Activated effector memory CD4-positive, alpha-beta T cell treated with Interleukin-2 at 50 U/mL for 16 hours (primary cell): ENCODE measurements at places on chromosomes 1 and 21.
A peak's percentile ranks its signal among the peaks of the same experiment; 100 is the strongest.

DNA sequence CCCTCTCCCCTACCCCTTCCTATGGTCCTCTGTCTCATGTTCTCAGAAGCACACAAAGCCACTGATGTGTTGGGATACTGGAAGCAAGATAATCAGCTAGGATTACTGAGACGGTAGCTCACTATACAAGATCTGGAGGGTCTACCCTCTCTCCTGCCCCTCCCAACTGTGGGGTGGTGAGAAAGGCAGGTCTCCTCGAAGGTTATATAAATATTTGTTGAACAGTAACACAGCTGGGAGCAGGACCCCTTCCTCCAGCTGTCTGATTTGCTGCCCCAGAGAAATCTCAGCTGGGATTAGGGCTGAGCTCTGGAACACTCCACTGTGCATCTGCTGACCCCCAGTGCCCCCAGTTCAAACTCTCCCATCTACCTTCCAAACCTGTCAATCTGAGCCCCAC, 94.2 kb upstream of the IPO9 start:
- DNase-seq: no peak

GRCh38 chr1:201313086-201313485, 29.8 kb downstream of the PKP1 start:
- DNase-seq: no peak

- no peak for DNase-seq
Observed at GRCh38 chr21:43276811-43277210, 108.0 kb downstream of the CRYAA start.

- DNase-seq: no peak
Observed at GRCh38 chr1:51875291-51875772, 3.2 kb downstream of the NRDC start.

DNA sequence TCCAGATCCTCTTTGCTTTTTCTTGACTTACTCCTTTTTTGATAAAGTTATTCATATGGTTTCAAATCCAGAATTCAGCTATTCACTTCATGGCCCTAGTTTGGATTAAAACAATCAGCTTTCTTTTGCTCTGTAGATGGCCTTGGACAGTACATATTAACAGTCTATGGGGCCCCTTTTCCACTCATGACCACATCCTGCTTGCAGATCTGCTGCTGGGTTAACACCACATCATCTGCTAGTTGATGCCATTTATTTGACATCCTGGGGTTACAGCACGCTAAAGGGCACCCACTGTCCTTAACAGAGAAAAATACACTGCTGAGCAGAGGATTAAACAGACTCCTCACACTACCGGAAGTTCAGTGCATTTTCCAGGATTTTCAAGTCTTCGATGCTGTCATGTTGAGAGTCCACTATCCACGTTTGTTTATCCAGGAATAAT, 941 bp upstream of the IFI16 start:
- DNase-seq: peak; percentile 37

- no peak for DNase-seq
Observed at GRCh38 chr1:87398641-87399040, 70.0 kb downstream of the LMO4 start.

DNA sequence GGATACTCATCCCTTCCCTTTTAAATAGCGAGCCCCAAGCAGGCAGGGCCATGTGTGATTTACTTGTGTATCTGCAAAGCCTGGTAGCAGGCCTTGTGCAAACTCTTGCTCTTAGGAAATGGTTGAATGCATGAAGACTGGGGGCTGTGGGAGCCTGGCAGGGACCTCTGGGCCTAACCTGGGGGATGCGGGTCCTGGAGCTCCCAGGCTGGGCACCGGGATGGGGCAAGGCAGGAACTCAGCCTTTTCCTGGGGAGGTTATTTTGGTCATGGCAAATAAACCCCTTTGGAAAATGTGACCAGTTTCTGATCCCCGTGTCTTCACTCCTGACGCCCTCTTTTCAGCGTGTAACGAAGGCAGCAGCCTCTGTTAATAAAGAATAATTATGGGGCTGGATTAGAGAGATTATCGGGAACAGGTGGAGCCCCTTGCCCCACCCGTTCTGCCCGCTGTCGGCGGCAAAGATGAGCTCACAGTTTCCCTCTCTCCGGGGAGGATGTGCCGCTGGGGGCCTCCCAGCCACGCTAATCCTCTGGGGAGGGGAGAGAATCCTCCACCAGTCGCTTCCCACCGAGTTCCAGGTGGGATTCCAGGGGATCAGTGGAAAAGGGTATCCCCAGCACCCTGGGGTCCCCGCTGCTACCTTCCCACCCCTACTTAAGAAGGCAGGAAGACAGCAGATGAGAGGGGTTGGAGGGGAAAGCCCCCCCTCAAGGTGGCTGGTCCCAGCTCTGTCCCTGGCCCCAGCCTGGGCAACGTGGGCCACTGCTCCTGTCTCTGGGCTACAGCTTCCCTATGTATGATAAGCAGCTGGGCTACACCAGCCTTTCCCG, 69.7 kb upstream of the WNT4 start:
- DNase-seq: no peak

DNA sequence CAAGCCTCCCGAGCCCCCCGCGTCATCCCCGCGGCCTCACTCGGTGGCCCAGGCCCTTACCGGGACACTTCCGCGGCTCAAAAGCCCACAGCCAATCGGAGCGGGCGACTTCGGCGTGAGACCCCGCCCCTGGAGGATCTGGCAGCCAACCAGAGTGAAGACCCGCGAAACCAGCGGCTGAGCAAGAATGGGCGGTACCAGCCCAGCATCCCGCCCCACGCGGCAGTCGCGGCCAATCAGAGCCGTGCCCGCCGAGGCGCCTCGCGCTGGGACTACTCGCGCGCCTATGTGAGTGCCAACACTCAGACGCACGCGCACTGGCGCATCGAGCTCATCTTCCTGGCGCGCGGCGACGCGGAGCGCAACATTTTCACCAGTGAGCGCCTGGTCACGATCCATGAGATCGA, 22.5 kb downstream of the DISP3 start:
- DNase-seq: peak; percentile 4

DNA sequence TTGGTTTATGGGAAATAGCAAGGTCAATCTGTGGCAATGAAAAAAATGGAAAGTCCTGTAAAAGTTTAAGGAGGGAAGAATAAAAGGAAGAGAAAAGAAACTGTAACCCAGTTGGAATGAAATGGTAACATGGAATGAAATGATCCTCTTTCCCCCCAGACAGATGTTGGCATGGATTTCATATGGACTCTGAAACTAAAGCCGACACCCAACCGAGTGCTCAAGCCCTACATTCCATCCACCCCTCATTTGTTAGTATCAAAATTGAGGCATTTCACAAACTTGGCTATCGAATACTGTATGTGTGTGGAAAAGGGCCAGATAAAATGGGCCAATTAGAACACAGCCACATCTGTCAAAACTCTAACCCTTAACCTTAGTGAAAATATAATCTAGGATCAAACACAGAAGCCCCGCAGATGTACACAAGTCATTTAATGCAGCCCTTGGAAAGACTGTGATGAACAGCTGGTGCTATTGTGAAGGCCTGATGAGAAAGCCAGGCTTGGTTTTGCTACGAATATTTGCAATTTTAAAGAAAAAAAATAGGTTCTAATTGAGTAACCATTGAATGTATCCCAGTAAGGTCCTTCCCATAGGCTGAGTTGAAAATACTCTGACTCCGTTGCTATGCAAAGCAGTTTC, 72.6 kb upstream of the RGL1 start:
- no peak for DNase-seq

- DNase-seq: no peak
Observed at GRCh38 chr1:212484701-212485570, 52.2 kb downstream of the NENF start.

GRCh38 chr1:194309269-194309668, 1122.9 kb upstream of the B3GALT2 start:
- DNase-seq: no peak

- DNase-seq: no peak
Observed at GRCh38 chr1:228415853-228416216, 826 bp downstream of the TRIM17 start.

DNA sequence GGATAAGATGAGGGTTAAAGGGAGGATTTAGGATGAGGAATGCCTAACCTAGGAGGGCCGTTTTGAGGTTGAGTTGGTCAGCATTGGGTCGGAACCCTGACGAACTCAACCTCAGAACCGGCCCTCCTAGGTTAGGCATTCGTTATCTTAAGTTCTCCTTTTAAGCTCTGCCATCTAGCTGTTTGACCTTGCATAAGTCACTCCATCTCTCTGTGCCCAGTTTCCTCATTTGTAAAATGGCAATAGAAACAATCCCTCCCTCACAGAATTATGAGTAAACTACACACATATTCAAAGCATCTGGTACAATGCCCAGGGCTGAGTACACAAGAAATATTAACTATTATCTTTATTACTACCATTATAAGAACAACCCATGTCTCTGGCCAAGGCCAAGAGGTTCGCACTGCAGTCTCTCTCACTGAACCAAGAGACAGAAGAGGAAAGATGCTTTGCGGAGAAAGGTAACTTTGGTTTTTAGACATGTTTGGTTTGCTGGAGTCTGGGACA, 4.8 kb downstream of the ABCB10 start:
- no peak for DNase-seq

GRCh38 chr1:181104790-181105133, 16.3 kb downstream of the IER5 start:
- peak; percentile 26 for DNase-seq

DNA sequence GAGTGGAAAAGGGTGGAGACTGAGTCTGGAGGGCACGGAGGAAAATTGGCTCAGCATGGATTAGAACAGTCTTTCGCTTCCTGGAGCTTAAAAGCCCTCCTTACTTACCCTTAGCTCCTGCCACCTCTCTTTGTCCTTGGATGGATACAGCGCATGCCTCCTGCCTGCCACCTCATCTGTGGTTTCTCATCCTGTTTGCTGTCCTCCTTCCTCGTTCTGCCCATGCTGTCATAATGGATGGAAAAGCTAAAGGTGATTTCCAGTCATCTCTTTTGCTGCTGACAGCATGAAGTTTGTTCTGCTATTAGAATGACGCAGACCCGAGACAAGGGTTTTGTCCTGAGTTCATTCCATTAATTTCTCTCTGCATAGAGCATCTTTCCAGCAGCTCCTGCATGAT, 425.9 kb downstream of the KIF26B start:
- no peak for DNase-seq

DNA sequence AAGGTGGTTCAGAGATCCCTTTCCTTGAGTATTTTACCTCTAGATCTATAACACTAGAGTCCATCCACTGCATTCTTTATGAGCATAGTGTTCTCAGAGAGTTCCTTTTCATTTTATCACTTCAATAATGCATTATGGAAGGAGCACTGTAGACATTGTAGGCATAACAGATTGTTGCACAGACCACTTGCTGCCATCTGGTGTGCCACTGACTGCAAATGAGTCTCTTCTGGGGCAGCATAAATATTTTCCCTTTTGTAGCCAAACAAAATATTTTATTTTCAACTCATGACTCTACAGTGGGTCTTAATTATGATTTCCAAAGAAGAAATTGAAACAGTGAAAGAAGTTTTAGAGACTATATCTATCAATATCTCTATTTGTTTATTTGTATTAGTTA, 290.4 kb downstream of the OLFM3 start:
- DNase-seq: no peak

GRCh38 chr1:29557066-29557465, 320.7 kb downstream of the PTPRU start:
- DNase-seq: no peak

DNA sequence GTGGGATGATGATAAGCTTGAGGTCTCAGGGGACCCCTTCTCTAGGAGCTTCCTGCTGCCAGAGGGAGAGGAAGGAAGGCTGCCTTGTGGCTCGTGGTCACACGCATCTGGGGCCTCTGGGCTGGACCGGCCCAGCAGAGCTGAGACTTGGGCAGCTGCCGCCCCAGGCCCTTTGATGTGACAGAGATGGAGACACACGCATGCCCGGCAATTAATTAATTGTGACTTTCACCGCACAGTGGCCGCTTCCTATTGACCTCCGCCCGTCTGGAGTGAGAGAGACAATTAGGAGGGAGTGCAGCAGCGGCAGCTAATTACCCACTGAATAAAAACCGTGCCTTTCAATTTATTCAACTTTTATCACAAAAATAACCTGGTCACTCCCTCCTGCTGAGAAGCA, 16.6 kb upstream of the C1QA start:
- DNase-seq: no peak

GRCh38 chr1:6747674-6748073, 37.6 kb upstream of the CAMTA1 start:
- DNase-seq: no peak

- no peak for DNase-seq
Observed at GRCh38 chr21:25457411-25457810, 149.9 kb downstream of the MRPL39 start.

DNA sequence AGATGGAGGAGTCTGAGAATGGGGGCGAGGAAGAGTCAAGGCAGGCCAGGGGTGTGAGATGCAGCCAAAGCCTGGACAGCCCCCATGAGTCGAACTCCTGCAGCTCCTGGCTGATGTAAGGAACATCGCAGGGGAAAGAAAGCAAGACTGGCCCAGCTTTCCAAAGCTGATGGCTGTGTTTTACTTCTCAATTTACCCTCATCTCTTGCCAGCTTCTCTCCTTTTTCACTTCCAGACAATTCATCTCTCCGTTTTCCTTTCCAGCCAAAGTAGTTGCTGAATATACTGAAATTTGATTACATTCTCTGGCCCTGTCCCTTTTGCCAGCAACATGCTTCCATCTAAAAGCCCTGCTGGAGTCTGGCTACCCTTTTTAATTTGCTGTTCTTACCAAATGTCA, 40.0 kb upstream of the UBE2U start:
- no peak for DNase-seq

DNA sequence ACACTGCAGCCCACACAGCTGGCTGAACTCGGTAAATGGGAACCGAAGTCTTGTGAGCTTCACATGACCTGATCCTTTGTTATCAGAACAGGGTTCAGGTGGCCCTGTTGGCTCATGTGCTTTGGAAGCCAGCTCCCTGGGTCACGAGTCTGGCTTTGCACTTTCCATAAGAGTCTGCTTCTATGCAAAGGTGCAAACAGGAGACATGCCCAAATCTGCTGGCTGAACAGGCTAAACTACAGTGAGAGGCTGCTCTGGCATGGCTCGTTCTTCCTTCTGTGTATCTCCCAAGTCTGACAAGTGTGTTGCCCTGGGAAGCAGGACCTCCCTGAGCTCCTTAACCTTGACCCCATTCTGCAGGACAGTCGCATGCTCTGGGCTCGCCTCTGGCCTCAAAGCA, 549.6 kb downstream of the KIF26B start:
- no peak for DNase-seq
